ENCODE measurements at places on chromosomes 12 and 14.

DNA sequence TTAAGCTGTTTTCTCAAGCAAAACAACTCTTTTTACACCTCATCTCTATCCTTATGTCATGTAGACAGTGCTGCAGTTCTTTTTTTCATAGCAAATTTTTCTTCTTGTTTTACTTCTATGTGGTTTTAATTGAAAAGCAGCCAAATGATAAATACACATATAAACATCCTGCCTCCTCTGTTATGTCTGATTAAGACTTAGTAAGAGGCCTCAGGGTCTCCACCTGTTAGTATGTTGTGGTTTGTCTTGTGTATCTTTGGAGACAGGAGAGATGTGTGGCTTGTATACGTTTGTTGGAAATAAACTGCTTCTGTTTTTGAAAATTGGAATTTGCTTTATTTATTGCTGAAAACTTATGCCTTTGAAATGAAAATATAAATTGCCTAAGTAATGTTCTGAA, 32.0 kb downstream of the PEX5 start:
- DNase-seq, result no peak

GRCh38 chr12:131692431-131692830, 18.5 kb upstream of the SFSWAP start:
- DNase-seq, result no peak

- DNase-seq, result no peak
These were observed 65.6 kb upstream of the RMST start for GRCh38 chr12:97397008-97397407.

DNA sequence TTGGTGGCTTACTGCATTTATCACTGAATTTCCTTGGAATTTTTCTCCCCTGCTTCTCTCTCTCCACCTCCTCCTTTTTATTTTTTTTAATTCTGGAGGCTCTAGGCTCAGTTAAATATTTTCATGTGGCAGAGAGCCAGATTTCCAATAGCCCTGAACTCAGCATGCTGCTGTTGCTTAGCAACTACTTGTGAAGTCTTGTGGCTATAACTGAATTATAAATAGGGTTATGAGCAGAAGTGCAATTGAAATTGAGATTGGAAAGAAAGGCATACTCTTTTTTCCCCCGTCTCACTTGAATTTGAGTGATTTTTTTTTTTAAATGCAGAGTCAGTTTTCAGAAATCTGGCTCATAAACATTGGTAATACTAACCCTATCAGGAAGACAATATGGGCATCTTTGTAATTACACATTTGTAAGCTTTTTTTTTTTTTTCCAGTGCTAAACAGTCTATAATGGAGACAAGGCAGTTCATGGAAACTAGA, 38.3 kb downstream of the ATF7IP start:
- DNase-seq, result no peak

DNA sequence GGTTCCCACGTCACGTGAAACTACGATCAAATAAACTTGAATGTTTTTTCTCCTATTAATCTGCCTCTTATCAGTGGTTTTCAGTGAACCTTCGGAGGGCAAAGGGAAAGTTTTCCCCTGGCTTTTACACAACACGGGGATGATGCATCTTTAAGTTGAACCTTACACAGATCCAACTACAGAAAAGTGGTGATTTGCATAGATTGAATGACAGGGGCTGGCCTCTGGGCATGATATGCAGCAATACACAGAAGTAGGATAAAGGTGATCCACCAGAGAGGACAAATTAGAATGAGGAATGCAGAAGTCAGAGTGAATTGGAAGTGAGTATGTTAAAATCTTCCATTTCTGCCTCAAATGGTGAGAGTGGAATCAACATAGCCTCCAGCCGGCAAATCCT, 11.6 kb downstream of the GSG1 start:
- no peak for DNase-seq

GRCh38 chr12:124752437-124753227, 111.0 kb downstream of the SCARB1 start:
- DNase-seq, result no peak

- no peak for DNase-seq
These were observed 128.6 kb upstream of the CPM start for GRCh38 chr12:69061574-69061973.

DNA sequence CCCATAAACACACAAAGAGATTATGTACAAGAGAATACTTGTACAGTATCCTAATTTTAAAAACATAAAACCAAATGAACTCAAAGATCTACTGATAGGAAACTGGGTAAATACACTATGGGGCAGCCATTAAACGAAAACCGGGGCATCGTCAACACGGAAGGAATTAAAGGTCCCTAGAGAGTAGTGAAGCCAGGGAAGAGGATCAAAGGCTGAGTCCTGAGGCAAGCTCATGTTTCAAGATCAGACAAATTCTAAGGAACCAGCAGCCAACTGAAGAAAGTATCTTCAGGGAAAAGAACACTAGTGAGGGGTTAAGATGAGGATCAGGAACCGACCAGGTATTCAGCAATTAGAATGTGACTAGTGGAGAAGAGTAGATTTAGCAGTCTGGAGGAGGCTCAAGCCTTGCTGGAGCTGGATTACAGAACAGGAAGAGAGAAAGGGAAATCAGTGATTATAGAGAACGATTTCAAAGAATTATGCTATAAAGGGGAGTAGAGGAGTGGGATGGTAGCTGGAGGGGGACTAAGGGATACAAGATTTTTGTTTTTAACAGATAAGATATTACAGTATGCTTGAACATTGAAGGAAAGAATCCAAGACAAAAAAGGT, 23.7 kb downstream of the SEL1L start:
- no peak for DNase-seq

DNA sequence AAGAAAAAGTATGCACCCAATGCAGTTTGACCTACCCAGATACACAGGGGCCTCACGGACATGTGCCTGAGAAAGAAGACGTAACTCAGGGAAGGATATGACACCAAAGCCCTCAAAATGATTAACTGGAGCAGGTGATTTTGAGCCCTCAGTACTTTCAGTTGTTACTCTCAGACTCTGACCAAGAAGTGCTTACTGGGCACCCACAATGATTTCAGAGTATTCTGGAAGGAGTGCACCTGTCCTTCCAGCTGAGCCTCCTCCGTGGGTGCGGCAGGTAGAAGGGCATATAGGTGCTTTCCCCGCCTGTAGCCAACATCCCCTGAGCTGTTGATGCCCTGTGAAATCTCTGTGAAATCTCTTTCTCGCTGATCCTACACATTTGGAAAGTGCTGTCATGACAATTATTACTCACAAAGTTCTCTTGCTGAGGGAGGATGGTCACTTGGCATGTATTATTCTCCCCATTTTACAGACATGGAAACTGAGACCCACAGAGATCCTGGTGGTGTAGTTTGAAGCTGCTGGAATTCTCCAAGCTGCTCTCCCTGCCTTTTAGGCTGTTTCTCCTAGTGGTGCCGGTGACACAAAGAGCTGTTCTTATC, 154.3 kb upstream of the CCND2 start:
- DNase-seq, result no peak

DNA sequence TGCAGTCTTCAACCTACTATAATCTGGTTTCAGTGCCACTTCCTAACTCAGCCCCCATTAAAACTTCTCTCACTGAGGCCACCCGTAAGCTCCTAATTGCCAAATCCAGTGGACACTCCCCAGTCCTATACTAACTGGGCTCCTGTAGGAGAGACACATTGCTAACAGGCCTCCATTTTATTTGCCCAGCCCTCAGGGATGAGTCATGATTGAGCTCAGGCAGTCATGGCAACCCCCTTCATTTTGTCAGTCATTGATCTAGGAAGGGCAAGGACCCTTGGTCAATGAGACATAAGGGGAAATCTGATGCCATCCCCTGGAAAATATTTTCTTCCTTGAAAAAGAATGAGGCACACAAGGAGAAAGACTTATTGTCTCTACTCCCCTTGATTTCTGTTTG, 70.1 kb upstream of the HIF1A start:
- no peak for DNase-seq

Measured in upper lobe of right lung (tissue), 1 donor.